ENCODE measurements at places on chromosomes 2 and 18.

GRCh38 chr2:72900191-72900825 lies 13.1 kb downstream of the SPR start:
- no peak for DNase-seq

- no peak for DNase-seq
Observed at GRCh38 chr2:237727363-237727762, 71.2 kb upstream of the RBM44 start.

GRCh38 chr18:23887035-23887434 lies 127.5 kb upstream of the TTC39C start:
- DNase-seq: no peak

- DNase-seq: no peak
Observed at GRCh38 chr2:239305222-239305575, 95.6 kb downstream of the HDAC4 start.

DNA sequence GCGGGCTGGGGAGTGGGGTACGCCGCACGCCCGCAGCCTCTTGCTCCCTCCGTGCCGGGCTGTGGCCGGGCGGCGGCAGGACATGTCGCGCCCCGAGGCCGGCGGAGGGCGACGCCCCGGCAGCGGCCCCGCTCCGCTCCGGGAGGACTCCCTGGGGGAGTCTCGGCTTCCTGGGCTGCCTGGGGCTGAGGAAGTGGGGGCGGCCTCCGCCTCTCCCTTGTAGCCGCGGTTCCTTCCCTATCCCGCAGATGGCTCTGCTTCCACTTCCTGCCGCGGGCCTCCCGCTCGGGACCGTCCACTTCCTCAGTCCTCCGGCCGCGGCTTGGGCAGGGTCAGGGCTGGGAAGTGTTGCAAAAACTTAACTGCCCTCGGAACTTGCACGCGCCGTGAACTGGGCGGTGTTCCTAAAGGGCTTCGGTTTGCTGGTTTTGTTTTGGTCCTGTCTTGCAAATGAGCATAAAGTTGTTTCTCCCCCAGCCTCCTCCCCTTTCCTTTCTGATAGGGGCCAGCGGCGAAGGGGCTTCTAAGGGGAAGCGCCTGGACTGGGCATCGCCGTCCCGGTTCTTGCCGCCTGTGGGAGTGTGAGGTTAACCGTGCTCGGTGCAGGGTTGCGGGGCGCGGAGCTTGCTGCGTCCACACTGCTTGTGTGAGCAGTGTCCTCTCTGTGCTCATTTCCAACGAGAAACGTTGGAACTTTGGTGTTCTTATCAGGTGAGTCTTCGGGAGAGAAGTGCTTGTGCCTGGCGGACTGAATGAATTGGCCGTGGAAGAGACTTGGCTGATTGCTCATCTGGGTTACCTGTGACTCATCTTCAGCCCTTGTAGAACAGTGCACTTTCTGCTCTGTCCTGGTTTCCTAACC lies 600 bp downstream of the RALB start:
- peak; percentile 34 for DNase-seq

GRCh38 chr2:231371430-231372054 lies 24.0 kb upstream of the B3GNT7 start:
- no peak for DNase-seq

DNA sequence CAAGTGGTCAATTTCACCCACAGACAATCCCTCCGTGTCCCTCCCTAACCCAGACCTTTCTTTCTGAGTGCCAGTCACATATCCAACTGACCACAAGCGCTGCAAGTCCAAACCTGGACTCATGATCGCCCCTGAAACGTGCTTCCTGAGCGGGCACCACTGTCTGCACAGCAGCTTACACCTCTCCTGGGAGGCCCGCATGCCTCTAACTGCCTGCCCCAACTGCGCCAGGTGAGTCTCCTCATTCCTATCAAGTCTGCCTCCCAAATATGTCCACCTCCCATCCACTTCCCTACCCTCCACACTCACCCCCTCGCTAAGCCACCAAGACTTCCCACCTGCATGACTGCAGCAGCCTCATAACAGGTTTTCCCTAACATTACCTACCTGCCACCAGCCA lies 33.4 kb downstream of the COL4A4 start:
- no peak for DNase-seq

DNA sequence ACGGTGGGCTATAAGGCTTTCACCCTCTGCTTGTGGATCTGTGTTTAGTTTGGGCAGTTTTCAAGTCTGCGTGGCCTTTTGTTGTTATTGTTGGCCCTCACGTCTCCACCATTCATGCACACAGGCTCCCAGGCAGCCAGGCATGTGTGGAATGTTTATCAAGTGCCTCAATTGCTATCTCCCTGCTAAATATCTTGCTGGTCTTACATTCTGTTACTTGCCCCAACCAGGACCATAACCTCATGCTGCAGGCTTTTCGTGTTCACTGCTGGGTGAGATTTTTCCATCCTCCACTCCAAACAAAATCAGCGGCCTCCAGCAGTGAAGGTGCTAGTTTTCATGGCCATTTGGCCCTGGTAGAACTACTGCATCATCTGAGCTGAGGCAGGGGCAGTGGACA lies 63.0 kb upstream of the DSC1 start:
- no peak for DNase-seq

DNA sequence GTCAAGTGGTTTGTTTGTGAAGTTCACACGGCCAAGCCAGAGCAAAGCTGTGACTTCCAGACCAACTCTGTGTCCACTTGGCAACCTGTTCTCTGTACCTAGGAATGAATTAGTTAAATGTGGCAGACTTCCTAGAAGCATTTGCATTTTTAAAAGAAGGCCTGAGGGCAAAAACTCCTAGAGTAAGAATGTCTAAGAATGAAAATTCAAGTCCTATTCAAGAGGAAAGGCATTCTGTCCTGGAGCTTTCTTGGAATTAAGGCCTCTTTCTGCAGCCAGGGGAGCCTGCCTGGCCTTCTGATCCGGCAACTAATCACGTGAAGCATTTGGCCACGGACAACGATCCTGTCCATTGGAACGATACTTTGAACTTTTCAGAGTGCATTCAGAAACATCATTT lies 155.0 kb downstream of the SETBP1 start:
- no peak for DNase-seq

DNA sequence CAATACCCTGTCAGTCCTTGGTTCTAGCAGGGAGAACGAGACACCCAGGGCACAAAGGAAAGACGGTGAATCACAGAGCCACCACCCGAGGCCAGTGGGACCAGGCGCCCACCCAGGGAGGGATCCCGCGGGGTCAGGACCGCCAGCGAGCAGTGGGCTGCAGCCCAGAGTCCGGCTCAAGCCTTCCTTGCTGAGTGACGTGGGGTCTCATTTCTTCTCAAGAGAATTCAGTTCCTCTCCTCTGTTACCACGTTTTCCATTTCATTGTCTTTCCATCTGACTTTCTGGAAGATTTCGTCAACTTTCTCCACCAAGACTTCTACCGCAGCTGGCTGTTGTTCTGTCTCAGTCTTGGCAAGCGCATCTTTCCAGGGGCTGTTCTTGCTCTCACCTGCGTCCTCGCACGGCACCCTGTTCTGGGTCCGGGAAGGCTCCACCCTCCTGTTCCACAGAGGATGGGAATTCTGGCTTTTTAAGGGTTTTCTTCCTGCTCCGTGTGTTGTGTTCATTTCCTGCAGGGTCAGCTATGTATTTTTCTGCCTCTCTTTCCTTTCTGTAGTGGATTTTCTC lies 248.6 kb downstream of the NDUFA10 start:
- DNase-seq: no peak

- DNase-seq: no peak
Observed at GRCh38 chr18:34480162-34480700, 229.9 kb upstream of the DTNA start.

GRCh38 chr2:12556762-12557161 lies 160.0 kb upstream of the TRIB2 start:
- no peak for DNase-seq

- no peak for DNase-seq
Observed at GRCh38 chr2:32523686-32524085, 104.2 kb upstream of the TTC27 start.

- DNase-seq: no peak
Observed at GRCh38 chr2:97769308-97769707, 55.9 kb downstream of the ZAP70 start.

DNA sequence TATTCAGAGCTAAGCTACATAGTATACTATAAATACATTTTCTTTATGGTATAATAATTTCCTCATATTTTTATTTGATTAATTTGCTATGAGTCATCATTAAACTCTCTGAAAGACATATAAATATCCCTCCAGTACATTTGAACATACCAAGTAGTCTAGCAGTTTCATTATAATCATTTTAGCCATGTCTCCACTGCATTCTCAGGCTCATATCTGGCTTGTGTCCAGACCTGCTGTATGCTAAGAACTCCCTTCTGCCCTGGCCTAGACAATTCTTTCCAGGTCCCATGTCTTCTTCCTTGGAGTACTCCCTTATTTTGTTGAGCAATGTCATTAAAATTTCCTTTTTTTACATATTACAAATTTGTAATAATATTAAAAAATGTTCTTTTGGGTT lies 16.6 kb upstream of the DYNC1I2 start:
- no peak for DNase-seq

DNA sequence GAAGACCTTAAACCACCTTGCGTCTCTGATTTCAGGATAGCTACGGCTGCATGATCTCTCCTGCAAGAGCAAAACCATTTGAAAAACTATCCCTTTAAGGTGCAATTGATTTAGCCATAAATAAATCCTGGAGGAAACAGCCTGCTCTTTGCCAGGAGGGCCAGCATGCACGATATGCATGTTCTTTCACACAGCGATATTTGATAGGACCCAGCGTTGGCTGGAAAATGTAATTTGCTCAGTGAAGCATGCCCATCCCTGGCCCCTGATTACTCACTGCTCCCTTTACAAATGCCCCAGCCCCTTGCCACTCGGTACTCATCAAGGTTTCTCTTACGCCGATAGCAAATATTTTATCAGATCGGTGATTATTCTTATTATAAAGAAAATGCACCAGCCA lies 315.4 kb downstream of the CDH2 start:
- no peak for DNase-seq

DNA sequence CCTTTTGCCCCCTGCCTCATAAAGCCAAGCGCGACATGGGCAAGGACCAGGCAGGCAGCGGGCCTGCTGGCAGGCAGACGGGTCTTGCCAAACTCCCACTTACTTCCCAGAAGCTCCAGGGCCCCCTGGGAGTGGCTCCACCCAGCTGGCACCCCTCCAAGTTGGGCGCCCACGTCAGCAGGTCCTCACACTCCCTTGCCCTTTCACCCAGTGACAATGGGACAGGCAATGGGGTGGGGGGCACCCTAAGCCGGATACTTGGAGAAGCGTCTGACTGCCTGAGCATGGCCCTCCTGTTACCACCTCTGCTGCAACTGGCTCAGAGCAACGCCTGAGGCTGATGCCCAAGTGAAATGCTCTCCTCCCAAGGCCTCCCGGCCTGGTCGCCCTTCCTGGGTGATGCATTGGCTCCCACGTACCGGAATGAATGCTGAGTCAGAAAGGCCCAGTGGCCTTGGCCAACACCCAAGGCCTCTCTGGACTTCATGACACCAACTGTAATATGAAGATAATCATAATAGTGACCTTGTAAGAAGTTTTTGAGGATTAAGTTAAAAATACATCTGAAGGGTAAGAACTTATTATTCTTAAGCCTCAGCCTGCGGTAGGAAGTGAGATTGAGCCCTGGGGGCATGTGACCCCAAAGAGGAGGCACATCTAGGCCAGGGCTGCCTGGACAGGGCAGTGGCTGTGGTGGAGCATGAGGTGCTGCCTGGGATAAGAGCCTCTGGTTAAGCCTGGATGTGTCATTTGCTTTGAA lies 31.6 kb downstream of the KCNK3 start:
- DNase-seq: no peak

DNA sequence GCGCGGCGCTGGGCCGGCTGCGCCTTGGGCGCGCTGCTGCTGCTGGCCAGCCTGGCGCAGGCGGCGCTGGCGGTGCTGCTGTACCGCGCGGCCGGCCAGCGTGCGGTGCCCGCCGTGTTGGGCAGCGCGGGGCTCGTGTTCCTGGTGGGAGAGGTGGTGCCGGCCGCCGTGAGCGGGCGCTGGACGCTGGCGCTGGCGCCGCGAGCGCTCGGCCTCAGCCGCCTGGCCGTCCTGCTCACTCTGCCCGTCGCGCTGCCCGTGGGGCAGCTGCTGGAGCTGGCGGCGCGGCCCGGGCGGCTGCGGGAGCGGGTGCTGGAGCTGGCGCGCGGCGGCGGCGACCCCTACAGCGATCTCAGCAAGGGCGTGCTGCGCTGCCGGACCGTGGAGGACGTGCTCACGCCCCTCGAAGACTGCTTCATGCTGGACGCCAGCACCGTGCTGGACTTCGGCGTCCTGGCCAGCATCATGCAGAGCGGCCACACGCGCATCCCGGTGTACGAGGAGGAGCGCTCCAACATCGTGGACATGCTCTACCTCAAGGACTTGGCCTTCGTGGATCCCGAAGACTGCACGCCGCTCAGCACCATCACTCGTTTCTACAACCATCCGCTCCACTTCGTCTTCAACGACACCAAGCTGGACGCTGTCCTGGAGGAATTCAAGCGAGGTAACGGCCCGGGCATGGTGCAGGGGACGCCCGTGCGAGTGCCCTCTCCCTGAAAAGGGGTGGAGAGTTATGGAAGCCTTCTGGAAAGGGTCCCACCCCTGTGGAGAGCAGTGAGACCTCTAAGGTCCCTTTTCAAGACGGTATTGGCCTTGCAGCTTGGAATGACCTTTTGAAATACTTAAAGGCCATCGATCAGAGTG lies 1.0 kb downstream of the CNNM3 start:
- no peak for DNase-seq

DNA sequence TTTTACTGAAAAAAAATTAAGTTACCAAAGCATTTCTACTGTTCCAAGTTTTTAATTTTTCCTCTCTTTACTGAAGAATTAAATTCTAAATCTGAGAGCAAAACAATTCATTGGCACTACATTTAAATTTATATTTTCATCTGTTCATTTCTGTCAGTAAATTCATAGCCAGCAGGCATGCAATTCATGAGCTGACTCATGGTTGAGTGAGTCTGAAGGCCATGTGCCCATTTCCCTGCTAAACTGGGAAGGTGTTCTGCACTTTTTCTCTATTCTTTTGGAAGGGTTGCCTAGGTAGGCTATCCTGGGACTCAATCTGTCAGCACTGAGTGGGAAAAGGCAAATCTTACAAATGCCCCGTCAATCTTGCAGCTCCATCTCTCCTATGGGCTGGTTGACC lies 88.7 kb downstream of the KLHL14 start:
- no peak for DNase-seq

DNA sequence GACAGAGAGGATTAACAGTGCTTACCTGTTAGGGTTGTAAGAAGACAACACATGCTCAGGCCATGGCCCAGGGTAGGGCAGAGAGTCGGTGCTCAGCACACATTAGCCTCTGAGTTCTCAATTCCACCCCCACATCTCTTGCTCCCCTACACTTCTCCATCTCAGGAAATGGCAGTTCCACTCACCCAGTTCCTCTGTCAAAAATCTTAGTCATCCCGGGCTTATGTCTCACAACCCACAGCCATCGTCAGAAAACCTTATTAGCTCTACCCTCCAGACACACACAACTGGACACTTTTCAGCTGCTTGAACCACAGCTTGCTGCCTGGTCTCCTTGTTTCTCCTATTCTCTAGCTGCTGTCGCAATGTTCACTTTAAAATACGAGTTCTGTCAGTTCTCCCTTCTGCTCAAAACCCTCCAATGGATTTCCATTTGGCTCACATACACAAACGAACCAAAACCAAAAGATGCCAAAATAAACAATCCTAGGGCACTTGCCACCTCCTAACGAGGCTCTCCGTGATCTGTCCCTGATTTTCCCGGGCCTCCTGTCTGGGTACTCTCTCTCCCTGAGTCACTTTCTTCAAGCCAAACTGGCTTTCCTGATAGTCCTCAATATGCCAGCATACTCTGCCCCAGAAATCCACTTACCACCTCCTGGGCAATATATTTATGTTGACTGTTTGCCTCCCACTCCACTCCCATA lies 89.7 kb downstream of the KCTD1 start:
- DNase-seq: no peak

GRCh38 chr2:198116756-198117155 lies 312.4 kb downstream of the PLCL1 start:
- no peak for DNase-seq

Measured in memory B cell (primary cell).